Suppressor macrophage treated with lipopolysaccharide for 4 hours (primary cell): ENCODE measurements at places on chromosomes 3 and 15.
A peak's percentile ranks its signal among the peaks of the same experiment; 100 is the strongest.

GRCh38 chr3:102189541-102189940, 245.3 kb upstream of the ZPLD1 start:
- DNase-seq, result peak; percentile 76

DNA sequence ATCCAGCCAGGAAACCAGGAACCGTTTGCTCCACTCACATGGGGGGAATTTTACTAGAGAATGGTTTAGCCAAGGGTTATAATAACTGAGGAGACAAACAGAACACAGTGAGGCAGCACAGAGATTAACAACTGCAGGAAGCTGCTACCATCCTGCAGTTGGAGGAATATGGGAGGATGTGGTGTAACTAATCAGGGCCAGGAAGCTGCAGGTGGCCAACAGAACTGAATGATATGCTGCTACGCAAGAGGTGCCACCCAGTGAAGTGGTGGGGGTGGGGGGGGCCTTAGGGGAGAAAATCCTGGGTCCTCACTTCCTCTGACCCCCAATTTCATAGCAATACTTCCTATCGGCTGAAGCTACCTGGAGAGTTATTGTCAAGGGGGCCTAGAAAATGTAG, 306.4 kb upstream of the STT3B start:
- DNase-seq, result no peak

DNA sequence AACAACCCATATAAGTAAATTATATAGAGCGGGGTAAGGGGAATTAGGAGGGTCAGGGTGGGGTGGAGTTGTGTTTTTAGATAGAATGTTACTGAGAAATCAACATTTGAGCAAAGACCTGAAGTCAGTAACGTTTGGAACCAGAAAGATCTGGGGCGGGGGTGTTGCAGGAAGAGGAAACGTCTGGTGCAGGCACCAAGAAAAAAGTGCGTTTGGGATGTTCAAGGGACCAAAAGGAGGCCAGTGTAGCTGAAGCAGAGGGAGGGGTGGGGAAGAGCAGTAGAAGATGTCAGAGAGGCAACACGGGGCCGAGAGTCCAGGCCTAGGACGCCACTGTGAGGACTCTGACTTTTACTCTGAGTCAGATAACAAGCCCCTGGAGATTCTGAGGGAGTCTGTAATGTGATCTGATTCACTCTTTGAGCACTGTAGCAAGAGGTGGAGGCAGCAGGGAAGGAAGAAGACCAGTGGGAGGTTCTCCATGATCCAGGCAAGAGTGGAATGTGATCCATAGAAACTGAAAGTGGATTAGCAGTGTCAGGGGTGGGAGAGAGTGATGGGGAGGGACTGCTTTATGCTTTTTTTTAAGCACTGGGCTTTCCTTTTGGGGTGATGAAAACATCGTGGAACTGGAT, 179.3 kb upstream of the CHRM5 start:
- DNase-seq, result peak; percentile 7

GRCh38 chr3:156341831-156342416, 213.0 kb downstream of the SSR3 start:
- no peak for DNase-seq

GRCh38 chr15:78103406-78104118, 11.2 kb downstream of the SH2D7 start:
- peak; percentile 19 for DNase-seq

DNA sequence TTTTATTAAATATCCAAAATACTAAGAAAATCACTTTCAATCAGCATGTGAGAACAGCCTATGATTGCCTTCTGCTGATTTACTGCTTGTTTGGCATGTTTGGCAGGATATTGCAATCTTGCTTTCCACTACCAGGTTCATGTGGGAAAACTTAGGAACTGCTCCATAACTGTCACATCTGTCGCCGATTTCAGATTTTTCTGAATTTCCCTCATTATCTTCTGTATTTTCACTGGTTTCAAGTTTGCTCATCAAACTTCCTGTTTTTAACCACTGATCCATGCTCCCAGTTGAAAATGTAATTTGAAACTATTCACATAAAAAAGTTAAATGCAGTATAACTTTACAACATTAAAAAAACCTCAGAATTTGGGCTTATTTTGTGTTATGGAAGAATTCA, 93.0 kb downstream of the NFKBIZ start:
- DNase-seq, result peak; percentile 79

GRCh38 chr3:52623234-52623792, 62.4 kb downstream of the PBRM1 start:
- DNase-seq, result no peak

GRCh38 chr3:45199837-45200648, 26.0 kb downstream of the TMEM158 start:
- no peak for DNase-seq

GRCh38 chr3:14305324-14305723, 97.1 kb upstream of the SLC6A6 start:
- DNase-seq, result peak; percentile 34

GRCh38 chr3:26931896-26932295, 309.3 kb downstream of the LRRC3B start:
- DNase-seq, result no peak

- no peak for DNase-seq
These were observed 25.1 kb downstream of the ATP11B start for GRCh38 chr3:182818296-182818978.

DNA sequence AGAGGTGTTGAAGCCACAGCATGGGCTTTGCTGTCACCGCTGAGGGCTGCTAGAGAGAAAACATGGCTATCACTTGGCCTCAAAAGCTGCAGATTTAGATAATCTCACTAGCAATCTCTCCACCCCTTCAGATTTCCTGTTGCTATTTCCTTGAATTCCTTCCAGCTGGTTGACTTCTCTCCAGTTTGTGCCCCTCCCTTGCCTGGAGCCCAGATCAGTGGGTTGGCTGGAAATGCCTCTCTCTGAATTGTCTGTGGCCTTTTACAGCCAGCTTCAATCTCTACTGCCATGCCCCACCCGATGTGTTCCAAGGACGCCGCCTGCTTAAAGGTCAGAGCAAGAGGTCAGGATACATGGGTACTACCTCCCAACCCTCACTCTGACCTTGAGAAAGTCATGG, 294.1 kb downstream of the NTRK3 start:
- no peak for DNase-seq

DNA sequence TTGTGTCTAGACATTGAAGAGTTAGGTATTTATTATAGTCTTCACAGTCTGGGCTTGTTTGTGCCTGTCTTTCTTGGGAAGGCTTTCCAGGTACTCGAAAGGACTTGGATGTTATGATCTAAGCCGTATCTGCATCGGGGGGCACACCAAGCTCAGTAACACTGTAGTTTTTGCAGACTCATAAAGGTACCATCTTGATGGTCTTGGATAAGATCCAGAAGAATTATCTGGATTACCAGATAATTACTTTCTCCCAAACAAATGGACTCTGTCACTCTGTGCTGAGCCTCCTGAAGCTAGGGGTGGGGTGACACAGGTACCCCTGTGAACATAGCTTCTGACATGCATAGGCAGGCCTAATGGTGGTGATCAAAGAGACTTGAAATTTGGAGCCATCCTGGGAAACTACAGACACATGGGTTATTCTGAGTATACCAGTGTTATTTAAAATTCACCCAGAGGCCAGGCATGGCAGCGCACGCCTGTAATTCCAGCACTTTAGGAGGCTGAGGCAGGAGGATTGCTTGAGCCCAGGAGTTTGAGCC, 238.6 kb upstream of the TPM1 start:
- DNase-seq, result no peak

DNA sequence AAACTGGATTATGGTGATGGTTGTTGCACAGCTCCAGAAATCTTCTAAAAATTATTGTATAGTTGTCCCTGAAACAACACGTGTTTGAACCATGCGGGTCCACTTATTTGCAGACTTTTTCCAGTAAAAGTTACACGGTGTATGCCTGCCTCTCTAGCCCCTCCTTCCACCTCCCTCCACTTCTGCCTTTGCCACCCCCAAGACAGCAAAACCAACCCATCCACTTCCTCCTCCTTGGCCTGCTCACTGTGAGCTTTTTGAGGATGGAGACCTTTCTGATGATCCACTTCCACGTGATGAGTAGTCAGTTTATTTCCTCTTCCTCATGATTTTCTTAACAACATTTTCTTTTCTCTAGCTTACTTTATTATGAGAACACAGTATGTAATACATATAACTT, 5.4 kb downstream of the CYFIP1 start:
- peak; percentile 87 for DNase-seq

GRCh38 chr3:33318710-33319380, 41.6 kb downstream of the FBXL2 start:
- no peak for DNase-seq

DNA sequence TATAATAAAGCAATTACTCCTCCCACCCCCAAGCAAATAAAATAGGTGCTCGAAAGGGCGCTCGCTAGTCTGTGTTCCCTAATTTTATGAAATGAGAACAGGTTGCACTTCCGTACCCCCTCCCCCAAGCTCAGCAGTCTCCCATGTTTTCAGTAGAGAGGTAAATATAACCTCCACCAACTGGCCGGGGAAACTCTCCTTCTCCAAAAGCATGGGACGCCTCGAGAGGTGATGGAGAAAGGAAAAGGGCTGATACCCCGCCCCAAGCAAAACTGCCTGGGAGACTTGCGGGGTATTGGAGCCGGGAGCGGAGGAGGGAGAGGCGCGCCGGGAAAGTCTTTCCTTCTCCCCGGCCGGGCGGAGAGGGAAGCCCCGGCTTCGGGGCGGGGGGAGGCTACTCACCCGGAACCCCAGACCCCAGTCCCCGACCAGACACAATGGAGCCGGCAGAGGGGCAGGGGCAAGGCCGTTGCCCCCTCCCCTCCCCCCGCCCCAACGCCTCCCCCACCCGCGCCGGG, 605 bp downstream of the DCUN1D1 start:
- peak; percentile 38 for DNase-seq

GRCh38 chr15:70741677-70742293, 21.6 kb downstream of the UACA start:
- peak; percentile 77 for DNase-seq

DNA sequence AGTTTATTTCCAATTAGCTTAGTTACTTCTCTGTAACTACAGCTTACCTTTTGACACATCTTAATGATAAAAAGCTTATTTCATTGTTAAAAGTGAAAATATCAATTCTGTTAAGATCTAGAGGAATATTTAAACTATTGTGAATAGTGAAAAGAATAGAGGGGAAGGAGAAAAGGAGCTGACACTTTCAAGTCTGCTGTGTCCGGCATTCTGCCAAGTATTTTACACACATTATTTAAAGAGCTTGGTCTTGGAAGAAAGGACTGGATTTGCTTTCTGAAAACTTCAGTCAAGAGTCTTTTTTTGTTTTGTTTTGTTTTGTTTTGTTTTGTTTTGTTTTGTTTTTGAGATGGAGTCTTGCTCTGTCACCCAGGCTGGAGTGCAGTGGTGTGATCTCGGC, 34.8 kb downstream of the CCDC80 start:
- DNase-seq, result no peak

GRCh38 chr3:127529346-127530188, 61.0 kb downstream of the TPRA1 start:
- peak; percentile 13 for DNase-seq

- no peak for DNase-seq
These were observed 27.7 kb downstream of the CHDH start for GRCh38 chr3:53818221-53819162.

- DNase-seq, result no peak
These were observed 116.6 kb downstream of the ST8SIA2 start for GRCh38 chr15:92510163-92510882.

GRCh38 chr3:101281521-101282030, 38.8 kb downstream of the IMPG2 start:
- no peak for DNase-seq

DNA sequence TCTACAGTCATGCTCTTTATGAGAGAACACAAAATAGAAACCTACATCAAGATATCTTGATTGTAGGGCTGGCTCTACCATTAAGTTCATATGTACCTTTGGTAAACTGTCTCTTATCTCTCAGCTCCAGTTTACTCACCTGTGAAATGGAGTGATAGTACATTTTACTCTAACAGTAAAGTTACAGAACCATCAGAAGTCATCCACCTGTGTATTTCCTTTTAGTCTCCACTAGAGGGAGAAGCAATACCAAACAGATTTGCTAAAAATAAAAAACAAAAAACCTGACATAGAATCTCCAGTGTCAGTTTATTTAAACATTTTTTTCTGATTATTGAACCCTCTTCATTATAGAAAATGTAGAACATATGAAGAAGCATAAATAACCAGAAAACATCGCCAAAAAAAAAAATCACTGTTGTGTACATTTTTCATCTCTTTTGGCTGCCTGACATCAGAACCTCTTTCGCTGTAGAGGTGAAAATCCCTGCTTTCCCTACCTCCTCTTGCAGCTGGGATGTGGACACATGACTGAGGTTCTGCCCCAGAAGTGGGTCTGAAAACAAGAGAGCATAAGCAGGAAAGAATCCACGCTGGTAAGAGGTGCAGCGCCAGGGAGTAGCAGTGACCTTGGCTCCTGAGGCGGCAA, 48.7 kb upstream of the WDR72 start:
- peak; percentile 8 for DNase-seq
